ENCODE measurements at places on chromosomes 3 and 15. TPM values are rescaled to one million over a fixed set of nuclear protein-coding genes. Genes with fewer than 3 reads are reported as not detected.

Gene SLC7A14
- 0.23 TPM for total RNA-seq

Gene ANO10
- total RNA-seq: 45.4 TPM

Gene CA12
- total RNA-seq: 0.70 TPM

Gene WDR93
- total RNA-seq: not detected

Gene NEDD4
- total RNA-seq: 55.4 TPM

DNA sequence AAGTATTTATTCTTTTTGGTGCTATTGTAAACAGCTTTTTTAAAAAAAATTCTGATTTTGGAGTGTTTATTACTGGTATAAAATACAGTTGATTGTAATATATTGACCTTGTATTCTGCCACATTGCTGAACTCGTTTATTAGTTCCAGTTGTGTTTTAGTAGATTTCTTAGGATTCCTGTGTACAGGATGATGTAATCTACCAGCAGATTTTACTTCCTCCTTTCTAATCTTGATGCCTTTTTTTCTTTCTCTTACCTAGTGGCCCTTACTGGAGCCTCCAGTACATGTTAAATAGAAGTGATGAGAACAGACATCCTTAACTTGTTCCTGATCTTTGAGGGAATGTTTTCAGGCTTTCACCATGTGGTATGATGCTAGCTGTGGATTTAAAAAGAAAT, 70.4 kb upstream of the KY start:
- H3K4me3 ChIP-seq: no peak overlapping the region
- H3K27me3 ChIP-seq: no peaks in the 10 kb centered on the region
- DNase-seq: no peak
- H3K36me3 ChIP-seq: no peaks in the 10 kb centered on the region
- no peak overlapping the region for H3K27ac ChIP-seq

DNA sequence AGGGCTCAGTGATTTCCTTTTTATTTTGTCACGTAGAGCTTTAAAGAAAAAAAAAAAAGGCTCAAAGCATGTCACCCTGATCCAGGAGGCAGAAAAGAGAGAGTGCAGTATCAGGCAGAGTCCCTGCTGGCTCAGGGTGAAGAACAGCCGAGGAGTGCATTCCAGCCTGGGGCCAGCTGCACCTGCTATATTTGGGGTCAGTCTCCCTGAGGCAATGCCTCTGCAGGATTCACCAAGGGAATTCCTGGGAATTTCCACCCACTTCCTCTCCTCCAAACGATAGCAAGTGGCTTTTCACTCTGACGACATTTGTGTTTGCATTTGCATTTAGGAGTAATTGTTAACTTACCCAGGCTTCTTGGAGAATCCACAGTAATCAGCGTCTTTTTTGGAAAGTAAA, 202.9 kb upstream of the CTNNB1 start:
- no peaks in the 10 kb centered on the region for H3K36me3 ChIP-seq
- no peak overlapping the region for H3K27ac ChIP-seq

DNA sequence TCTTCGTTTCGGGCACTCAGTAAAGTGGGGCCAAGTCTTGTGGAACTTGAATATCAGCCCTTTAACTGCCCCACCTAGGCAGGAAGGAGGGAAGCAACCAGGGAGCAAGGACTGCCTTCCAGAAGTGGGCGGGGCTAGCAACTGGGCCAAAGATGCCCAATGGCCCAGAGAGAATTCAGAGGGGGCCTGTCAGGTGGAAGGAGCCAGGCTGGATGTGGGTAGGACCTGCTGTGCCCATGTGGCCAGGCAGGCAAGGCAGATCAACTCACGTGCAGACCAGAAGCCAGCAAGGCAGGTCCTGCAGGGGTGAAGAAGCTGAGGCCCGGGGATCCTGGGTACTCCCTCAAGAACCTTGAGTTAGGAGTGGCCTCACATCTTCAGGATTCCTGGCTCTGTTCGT, 5.5 kb downstream of the MAP6D1 start:
- no peak overlapping the region for H3K4me3 ChIP-seq
- peaks cover 9% of the 10 kb centered on the region for H3K4me1 ChIP-seq
- DNase-seq: no peak
- peaks cover 2% of the 10 kb centered on the region for H3K36me3 ChIP-seq
- H3K27me3 ChIP-seq: no peaks in the 10 kb centered on the region
- no peak overlapping the region for H3K27ac ChIP-seq

DNA sequence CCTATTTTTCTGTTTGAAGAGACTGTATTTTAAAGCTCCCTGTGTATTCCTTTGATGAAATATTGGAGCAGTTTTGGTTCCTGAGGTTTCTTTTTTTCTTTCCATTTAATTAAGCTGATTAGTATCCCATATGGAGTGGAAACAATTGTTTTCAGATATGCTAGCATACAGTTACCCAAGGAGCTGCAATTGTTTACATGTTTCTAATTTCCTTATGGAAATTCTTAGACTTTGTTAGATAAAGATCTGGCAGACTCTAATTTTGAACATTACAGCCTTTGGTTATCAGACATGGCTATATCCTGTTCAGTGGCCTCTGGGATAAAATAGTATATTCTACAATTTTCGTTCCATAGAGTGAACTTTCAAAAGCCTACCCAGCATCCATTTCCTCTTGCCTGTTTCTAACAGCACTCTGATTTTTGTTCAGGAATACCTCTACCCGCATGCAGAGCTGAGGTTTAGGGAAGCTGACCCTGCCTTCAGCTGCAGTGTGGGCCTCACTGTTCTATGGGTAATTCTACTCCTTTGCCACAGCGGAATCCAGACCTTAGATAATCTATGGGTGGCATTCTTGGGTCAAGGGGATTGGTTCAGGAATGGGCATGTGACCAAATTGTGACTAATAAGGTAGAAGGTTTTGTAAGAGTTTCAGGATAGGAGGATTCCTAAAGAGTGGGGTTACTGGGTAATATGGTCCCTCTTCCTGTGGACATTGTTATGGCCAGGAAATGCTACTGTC, 161.1 kb upstream of the ANKRD28 start:
- no peak overlapping the region for H3K4me3 ChIP-seq
- H3K36me3 ChIP-seq: no peaks in the 10 kb centered on the region
- no peaks in the 10 kb centered on the region for H3K4me1 ChIP-seq

DNA sequence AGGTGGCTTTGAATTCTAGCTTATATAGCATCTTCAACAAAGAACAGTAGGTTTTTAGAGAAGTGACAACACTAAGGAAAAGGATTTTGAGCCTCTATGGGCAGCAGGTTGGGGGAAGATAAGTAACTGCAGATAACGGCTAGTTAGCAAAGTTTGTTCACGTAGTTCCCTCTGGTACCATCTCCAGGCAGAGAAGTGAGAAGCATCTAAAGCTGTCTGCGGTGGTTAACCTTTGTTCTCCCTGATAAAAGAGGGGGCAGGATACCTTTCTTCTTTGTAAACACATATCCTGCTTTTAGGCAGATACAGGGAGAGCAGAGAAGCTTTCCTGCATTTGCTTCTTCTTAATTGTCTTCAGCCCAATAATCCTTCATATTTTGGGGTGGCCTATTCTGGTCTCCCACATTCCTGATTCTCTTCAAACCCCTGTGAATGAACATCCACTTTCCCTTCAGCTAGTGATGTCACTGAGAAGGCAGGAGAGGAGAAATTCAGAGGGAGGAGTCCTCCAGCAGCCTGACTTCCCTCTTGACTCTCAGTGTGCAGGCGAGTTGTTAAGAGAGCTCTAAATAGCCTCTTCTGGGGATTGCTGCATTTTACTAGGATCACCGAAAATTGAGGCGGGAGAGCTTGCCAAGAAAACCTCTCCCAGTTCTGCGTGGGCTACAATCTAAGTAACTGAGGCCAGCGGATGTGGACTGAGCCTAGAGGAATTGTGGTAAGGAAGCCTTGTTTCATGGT, 393.7 kb upstream of the C2CD4B start:
- H3K36me3 ChIP-seq: no peaks in the 10 kb centered on the region
- peaks cover 5% of the 10 kb centered on the region for H3K4me1 ChIP-seq
- no peak overlapping the region for H3K4me3 ChIP-seq
- DNase-seq: peak; percentile 57

GRCh38 chr3:108983051-108983450, 29.4 kb upstream of the GUCA1C start:
- H3K4me1 ChIP-seq: no peaks in the 10 kb centered on the region
- DNase-seq: no peak
- no peaks in the 10 kb centered on the region for H3K36me3 ChIP-seq
- no peak overlapping the region for H3K4me3 ChIP-seq
- H3K27ac ChIP-seq: no peak overlapping the region

DNA sequence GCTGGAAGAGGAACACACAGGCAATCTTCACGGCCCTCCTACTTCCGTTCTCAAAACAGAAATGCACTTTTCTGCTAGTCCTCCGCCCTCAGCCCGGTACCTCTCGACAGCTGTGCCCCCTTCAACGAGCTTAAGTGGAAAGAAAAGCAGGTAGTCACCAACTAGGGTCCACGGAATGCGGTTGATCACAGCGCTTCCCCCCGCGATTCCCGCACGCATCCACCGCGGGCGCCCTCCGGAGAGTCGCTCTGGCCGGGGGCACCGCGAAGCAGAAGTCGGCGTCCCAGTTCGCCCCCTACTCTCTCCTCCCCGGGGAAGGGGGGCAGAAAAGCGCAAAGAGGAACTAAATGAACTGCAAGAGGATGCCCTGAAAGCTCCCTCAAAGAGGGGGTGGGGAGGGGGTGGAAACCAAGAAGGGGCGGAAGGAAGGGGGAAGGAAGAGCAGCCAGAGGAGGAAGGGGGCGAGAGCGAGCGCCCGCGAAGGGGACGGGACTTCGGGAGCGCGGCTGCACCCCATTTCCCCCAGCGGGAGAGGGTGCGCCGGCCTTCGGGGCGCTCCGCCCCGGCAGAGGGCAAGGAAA, 738 bp downstream of the ACAP2 start:
- H3K27me3 ChIP-seq: no peaks in the 10 kb centered on the region
- H3K4me3 ChIP-seq: peak overlapping the region; percentile 94
- no peaks in the 10 kb centered on the region for H3K36me3 ChIP-seq
- H3K27ac ChIP-seq: peak overlapping the region; percentile 75
- peak; percentile 32 for DNase-seq
- H3K4me1 ChIP-seq: peaks cover 11% of the 10 kb centered on the region

- H3K27me3 ChIP-seq: peaks cover 8% of the 10 kb centered on the region
- no peaks in the 10 kb centered on the region for H3K4me1 ChIP-seq
- H3K27ac ChIP-seq: no peak overlapping the region
Measured at GRCh38 chr3:71709908-71710511, 15.2 kb downstream of the EIF4E3 start.

DNA sequence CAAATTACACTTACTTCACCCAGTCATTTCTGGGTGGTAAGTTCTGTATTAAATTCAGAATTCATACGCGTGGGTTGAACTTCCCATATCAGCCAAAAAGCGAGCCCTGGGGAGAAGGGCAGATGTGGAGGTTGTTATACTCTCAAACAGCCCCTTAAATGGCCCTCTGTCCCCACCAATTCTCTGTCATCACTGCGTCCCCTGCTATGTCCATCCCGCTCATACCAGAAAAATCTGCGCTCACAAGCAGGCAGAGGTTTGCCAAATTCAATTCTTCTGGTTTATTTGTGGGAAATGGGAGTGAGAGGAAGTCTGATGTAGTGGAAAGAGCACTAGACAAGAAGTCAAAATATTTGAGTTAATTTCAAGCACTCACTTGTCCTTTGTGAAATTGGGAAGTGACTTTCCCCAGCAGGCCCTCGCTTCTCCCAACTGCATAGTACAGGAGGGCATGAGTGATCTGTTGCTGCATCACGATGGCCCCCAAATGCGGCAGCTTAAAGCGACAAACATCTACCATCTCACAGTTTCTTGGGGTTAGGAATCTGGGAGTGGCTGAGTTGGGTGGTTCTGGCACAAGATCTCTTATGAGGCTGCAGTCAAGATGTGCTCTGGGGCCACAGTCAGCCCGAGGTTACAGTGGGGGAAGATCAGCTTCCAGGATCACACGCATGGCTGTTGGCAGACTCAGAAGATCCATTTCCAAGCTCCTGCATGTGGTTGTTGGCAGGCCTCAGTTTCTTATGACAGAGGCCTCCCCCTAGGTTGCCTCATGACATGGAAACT, 67.7 kb downstream of the CPN2 start:
- no peaks in the 10 kb centered on the region for H3K36me3 ChIP-seq
- H3K4me3 ChIP-seq: no peak overlapping the region
- DNase-seq: no peak
- no peak overlapping the region for H3K27ac ChIP-seq

DNA sequence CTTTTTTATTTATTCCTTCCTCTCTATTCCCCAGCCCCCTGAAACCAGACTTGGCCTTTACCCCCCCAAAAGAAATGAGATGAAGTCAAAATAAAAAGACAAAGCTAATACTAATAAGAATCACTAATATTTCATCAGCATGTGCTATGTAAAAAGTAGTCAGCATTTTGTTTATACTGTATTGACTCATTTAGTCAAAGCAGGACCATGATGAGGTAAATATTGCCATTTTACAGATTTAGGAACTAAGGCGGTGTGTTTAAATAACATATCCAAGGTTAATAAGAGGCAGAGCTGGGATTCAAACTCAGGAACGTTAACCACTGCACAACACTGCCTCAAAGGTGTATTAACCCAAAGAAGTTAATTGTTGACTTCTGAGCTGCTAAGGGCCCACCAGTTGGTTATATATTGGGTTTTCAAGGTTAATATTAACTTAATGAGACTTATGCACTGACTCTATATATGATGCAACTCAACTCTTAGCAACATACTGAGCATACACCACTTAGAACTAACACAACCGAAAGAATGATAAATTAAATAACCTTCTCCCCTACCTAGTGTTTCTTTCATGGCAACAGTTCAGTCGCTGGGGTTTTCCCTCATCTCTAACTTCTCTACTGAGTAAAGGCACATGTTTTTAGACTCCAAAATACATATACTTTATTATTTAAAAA, 34.7 kb downstream of the FOXP1 start:
- H3K27ac ChIP-seq: no peak overlapping the region
- H3K4me3 ChIP-seq: no peak overlapping the region
- no peak for DNase-seq
- H3K27me3 ChIP-seq: no peaks in the 10 kb centered on the region
- peaks cover 13% of the 10 kb centered on the region for H3K4me1 ChIP-seq
- H3K36me3 ChIP-seq: peaks cover 13% of the 10 kb centered on the region

GRCh38 chr3:128617270-128617556, 33.4 kb downstream of the RPN1 start:
- no peaks in the 10 kb centered on the region for H3K27me3 ChIP-seq
- H3K36me3 ChIP-seq: peaks cover 21% of the 10 kb centered on the region
- peak overlapping the region; percentile 71 for H3K27ac ChIP-seq
- peaks cover 29% of the 10 kb centered on the region for H3K4me1 ChIP-seq
- peak overlapping the region; percentile 75 for H3K4me3 ChIP-seq

DNA sequence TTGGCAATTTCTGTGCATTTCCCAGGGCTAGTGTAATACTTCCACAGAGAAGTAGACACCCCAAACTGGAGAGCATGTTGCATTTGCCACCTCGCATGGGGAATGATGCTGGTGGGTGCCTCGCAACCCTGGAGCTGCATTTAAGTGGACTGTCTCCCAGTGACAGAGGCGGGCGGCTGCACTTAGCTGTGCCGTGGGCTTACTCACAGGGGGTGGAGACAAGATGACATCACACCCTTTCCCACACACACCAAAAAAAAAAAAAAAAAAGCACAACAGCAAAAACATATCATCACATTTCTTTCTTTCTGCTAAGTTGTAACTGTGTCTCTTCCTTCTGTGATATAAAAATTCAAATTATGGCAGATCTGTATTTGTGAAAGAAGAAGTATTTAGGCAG, at the start of gene ABI3BP:
Gene ABI3BP, minus strand, starts transcription at position 113 of the 400 bp plus-strand sequence. Its CDS starts 37 bp downstream, at position 76.
- H3K36me3 ChIP-seq: no peaks in the 10 kb centered on the region
- no peaks in the 10 kb centered on the region for H3K27me3 ChIP-seq
- H3K4me3 ChIP-seq: peak within 1 kb of the TSS; percentile 12
- H3K27ac ChIP-seq: no peak within 1 kb of the TSS
- DNase-seq: peak; percentile 76

Data from astrocyte (in vitro differentiated cells and primary cell).